Cerebellar nuclear complex (tissue), 1 donor: ENCODE measurements at places on chromosomes 1 and 21.

- no peak for DNase-seq
Measured at GRCh38 chr1:89605692-89606091, 27.2 kb upstream of the LRRC8C start.

GRCh38 chr1:920010-920409 is 3.7 kb upstream of the SAMD11 start:
- DNase-seq: no peak

DNA sequence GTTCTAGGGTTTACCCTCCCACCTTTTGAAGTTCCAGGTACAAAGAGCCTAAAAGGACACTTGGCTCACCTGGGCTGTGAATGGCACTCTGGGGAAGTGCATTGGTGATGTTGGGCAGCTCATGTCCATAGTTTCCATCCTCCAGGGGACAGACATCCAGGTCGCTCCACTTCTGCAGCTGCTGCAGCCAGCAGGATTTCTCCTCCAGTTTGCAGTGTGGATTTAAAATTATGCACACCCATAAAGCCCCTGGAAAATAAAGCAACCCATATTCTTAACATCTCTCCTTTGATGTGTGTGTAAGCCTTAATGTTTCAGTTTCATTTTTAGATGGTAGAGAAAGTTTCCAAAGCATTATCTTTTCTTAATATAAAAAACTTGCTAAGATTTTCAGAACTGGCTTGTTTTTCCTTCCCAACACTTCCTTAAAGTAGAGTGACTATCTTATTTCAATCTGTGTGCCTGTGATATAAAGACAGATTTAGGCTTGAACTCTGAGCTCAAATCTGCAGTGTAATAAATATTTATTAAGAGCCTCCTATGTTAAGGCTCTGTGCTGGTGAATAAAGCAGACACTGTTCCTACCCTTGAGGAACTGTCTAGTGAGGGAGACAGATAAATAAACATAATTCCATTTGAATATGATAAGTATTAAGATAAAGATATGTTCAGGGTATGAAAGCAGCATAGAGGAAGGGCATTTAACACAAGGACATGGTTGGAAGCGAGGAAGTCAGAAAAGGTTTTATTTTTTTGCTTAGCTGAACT is 39.1 kb downstream of the UROD start:
- no peak for DNase-seq

DNA sequence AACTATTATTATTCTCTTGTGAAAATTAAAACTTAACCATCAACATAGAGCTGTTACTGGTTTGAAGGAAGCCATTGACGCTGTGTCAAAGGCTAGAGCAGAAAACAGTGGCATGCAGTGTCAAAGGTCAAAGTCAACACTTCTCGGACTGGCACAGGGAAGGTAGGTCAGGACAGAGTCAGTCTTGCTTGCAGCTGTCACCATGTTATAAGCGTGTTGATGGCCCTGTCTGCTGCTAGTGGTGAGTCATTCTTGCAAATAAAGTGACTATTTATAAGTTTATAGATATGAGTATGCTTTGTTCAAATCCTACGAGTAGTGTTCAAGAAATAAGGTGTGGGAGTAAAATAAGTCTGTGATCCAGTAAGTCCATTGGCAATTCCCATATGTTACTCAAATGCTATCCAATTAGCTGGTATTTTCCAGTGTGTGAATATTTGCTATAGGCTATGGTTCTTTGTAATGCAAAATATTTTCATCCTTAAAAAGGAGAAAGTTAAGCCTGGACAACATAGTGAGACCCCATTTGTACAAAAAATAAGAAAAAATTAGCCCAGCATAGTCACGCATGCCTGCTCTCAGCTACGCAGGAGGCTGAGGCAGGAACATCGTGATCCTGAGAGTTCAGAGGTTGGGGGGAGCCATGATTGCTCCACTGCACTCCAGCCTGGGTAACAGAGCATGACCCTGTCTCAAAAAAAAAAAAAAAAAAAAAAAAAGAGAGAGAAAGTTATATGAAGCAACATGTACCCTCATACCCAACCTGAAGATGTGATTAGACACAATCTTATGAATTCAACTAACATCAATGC is 26.3 kb upstream of the TINAGL1 start:
- DNase-seq: no peak

GRCh38 chr1:109532365-109533136 is 7.1 kb upstream of the GPR61 start:
- no peak for DNase-seq

GRCh38 chr1:178060789-178061556 is 32.9 kb upstream of the RASAL2 start:
- no peak for DNase-seq

DNA sequence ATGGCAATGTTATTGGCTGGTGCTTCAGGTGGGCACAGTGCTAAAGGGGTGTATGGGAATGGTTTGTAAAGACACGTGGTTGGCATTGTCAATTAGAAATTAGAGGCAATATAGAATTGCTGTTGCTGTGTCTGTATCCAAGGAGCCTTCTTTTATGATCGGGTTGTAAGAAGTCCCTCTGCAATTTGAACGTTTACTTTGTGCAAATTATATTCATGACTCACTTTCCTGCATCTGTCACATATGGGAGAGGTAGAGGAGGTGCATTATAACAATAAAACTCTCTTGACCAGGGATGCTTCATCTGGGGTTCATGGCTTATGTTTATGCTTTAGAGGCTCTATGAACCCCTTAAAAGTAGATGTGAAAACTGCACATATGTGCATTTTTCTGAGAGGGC is 130.4 kb upstream of the DNAH14 start:
- no peak for DNase-seq

- DNase-seq: no peak
Measured at GRCh38 chr1:153616144-153616916, at the start of gene S100A14. Gene S100A14, minus strand, starts transcription at chr1:153616325. Its CDS starts 467 bp downstream, at chr1:153615858.

GRCh38 chr1:17485281-17485680 is 45.8 kb upstream of the RCC2 start:
- no peak for DNase-seq

GRCh38 chr1:54610048-54610447 is 13.3 kb downstream of the FAM151A start:
- DNase-seq: no peak

GRCh38 chr1:206557636-206558473 is 50.5 kb downstream of the RASSF5 start:
- DNase-seq: no peak

DNA sequence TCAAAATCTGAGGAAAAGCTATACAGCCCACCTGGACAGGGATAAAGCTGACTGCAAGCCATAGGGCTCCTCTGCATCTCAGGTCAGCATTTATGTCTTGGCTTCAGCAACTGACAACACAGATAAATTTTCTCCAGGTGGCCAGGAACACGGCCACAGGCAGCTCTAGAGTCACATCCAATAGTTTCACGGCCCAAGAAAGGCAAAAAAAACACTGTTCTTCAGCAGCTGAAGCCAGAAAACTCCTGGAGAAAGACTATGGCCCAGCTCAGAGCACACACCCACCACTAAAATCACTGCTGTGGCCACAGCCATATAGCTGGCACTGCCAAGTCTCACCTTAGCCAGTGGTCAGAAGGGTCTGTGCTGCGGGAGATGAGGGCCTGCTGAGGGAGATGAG is 77.8 kb downstream of the HSF2BP start:
- no peak for DNase-seq

GRCh38 chr1:234531151-234531635 is 52.2 kb upstream of the TARBP1 start:
- DNase-seq: no peak

DNA sequence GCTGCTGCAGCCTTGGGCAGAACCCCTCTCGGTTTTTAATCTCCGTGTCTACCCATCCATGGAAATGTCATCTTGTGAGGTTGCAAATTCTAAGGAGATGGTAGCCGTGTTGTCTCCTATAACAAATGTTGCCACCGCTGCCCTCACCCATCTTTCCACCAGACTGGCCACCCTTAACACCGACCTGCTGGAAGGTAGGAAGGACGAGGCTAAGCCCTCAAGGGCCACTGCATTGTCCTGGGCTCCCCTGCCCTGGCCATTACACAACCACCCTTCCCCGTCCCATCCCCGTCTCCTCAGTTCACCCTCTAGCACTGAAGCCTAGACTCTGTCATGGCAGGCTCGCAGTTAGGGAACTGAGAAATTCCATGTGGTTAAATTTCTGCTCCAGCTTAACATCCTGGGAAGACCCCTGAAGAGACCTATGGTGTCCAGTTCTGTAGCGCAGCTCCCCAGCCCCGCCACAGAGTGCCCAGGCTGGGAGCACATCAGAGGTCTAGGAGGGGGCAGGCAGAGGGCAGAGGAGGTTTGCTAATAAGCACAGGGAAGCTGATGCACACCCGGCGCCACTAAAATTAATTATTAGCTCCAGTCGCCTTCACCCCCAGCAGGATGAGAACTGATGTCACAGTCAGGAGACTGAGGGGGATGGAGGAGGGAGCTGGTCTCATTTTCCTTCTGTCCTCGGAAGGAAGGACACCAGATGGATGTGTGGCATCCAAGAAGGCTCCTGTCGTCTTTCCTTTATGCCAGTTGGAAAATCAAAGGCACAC is 38.3 kb downstream of the STUM start:
- no peak for DNase-seq
